ENCODE measurements at places on chromosomes 4 and X.

DNA sequence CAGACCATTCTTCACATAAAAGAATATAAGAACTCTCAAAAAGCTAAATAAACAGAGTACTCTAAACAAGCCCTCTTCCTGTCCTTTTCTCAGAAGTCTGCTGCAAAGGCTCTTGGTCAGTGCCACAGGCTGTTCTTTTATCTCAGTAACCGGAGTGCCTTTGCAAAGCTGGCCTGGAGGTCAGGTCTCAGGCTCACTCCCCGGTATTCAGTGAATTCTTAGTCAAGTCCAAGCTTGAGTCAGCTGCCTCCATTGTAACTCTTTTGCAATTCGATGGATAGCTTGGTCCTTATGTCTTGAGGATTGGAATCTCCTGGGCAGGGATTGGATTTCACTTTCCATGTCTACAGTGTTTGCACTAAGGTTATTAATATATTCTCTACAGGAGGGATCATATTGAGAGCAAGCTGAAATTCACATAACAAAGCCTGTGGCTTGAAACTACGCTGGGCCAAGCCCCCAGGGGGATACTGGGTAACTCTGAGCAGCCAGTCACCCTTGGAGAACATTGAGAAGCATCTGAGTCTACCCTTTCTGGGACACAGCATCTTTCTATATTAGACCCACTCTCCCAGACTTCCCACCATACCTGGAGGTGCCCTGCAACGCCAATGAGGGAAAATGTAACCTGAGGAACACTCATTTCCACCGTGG is 10.0 kb upstream of the HS6ST2 start:
- DNase-seq = no peak

DNA sequence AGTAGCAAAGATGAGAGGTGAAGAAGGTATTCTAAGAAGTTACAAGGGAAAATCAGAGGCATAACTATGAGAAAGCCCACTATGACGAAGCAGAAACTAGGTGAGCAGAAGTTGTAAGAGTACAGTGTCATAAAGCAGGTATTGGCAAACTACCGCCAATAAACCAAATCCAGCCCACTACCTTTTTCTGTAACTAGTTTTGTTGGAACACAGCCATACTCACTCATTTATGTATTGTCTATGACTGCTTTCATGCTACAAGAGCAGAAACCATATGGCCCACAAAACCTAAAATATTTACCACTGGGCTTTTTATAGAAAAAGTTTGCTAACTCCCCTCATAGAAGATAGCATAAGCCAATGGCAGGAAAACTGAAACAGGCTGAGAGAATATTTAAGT is 31.8 kb upstream of the ZCCHC13 start:
- DNase-seq = no peak

DNA sequence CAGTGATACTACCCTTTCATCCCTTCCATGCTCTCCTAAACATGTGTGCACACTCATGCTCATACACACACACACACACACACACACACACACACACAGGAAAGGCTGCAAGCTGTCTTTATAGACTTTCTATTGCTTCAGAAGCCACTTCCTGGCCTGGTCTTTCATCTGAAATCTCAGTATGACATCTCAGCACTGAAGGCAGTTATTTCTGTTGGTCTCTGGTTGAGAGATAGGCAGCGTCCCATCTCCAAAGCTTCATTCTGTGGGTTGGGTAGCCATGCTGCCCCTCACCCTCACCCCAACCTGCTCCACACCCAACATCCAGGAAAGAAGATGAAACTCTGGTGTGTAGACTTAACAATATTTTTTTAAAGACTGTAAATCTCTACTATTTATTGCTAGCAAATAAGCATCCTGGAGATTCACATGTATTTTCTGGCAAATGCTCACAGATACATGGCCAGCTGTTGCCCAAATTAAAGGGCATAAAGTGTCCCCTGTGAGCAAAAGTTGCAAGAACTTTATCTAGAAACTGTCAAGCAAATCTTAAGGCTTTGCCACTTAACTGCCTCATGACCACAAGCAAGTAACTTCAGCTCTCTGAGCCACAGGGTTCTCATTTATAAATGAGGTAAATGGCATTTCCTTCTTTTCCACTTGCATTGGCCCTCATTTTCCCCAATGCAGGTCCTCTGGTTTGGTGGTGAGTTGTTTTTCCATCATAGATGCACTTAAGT is 189.8 kb upstream of the AFF2 start:
- DNase-seq = no peak

DNA sequence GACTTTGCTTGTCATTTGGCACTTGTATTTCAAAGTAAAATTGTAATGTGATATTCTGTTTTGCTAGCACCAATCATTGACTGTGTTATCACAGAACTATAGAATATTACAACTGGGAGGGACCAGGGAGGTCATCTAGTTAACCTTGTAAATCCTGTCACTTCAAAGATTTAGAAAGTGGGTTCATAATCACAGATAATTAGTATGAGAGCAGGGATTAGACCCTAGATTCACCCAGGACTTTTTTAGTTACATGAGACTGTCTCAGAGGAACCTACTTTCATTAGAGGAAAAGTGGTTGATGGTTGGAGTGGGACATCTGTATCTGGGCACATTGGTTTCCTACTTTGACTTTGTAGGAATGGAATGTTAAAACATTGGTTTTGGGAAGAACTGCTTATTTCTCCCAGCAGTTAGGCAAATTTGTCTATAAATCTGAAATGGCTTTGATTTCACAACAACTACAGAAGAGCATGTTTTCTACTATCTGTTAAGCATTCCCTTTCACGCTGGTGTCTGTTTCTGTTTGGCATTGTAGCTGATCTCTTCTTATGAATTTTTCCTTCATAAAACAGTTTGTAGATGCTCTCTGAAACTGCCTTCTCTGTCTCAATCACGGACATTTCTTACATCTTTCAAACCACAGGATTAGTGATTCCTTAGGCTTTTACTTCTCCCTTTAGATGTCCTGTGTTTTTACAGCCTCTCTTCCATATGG is 144.1 kb downstream of the DIPK2B start:
- DNase-seq = no peak

DNA sequence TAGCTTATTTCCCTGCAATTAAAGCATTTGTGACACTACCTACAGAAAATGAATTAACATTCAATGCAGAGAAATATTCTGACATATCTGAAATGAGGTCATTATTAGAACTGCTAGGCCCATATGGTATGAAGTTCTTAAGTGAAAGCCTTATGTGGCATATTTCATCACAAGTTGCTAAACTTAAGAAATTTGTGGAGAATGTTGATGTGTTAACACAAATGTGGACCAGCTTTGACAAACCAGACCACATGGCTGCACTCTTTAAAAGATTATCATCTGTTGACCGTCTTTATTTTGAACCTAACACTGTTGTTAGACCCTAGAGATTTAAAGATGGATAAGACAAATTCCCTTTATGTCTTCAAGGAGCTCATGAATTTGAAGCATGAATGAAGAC is 1024.1 kb downstream of the RPA4 start:
- DNase-seq = no peak

Measured in NCI-H226 (cell line).